Activated CD8-positive, alpha-beta memory T cell treated with anti-CD3 and anti-CD28 coated beads, Interleukin-2, amount 10 ng/mL, durations not matched to agents 7 days and 5 days (primary cell): ENCODE measurements at places on chromosomes 3 and 15.

GRCh38 chr3:32698506-32698905 is 13.5 kb downstream of the CNOT10 start:
- peaks cover 22% of the 10 kb centered on the region for H3K36me3 ChIP-seq
- H3K4me1 ChIP-seq: peaks cover 13% of the 10 kb centered on the region
- H3K27me3 ChIP-seq: no peaks in the 10 kb centered on the region
- no peak overlapping the region for H3K4me3 ChIP-seq

DNA sequence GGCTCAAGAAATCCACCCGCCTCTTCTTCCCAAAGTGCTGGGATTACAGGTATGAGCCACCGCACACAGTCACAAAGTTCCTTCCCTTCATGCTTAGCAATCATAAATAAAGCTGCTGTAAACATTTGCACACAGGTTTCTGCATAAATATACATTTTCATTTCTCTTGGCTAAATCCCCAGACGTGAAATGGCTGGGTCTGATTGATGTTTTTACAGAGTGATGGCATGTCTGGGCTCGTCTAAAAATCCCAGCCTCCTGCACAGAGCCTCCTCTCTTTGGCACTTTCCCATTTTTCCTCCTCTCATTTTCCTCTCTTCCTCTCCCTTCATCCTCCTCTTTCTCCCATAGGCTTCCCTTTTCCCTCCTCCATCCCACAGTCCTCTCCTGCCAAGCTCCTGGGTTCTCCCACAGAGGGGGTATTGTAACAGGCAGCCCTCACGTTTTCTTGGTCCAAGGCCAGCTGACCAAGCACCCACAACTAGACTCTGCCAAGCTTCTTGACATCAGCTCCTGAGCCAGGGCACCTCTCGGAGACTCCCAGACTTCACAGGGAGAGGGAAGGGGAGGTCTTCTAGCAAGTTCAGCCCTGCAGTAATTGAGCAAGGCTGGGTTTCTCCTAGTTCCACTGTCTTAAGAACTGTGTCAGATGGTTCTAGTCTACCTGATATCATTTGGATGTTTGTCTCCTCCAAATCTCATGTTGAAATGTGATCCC is 10.5 kb upstream of the PLA2G4E start:
- no peak overlapping the region for H3K27ac ChIP-seq
- no peak overlapping the region for H3K4me3 ChIP-seq
- no peak for DNase-seq
- H3K36me3 ChIP-seq: no peaks in the 10 kb centered on the region

- no peaks in the 10 kb centered on the region for H3K27me3 ChIP-seq
- no peak overlapping the region for H3K4me3 ChIP-seq
- peaks cover 74% of the 10 kb centered on the region for H3K4me1 ChIP-seq
- no peak for DNase-seq
- H3K36me3 ChIP-seq: peaks cover 2% of the 10 kb centered on the region
Observed at GRCh38 chr15:74397239-74398068, 30.0 kb upstream of the CYP11A1 start.

DNA sequence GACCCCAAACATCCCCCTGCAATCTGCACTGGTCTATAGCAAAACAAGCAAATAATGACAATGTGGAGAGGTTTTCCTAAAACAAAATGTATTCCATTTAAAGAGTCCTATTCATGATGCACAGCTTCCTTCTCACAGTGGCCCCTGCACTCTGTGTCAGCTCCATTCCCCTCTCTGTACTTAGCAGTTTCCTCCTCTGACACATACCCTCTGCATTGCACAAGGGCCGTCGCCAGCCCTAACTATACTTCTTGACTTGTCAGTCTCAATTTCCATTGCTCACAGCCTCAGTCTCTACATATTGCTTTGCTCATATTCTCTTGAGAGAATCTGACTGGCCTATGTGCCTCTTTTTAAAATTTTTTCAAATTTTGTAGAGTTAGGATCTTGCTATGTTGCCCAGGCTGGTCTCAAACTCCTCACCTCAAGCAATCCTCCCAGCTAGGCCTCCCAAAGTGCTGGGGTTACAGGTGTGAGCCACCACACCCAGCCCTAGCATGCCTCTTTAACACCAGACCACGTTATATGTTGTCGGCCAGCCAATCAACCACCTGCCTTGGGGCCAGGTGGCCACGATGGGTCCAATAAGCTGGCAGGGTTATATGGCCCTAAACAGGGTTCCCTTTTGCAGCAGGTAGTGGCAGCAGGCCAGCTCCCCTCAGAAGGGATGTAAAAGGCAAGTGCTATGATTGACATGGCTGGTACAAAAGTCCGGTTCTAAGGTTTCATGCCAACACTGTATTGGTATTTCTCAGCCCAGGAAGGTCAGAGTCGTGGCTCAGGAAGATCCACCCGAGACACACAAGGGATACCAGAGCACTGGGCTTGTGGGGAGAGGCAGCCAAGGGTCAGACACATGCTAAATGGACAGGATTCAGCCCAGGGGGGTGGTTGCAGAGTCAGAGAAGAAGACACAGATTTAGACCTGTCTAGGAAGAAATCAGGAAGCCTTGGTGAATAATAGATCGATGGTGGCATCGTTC is 59.0 kb upstream of the SMAD3 start:
- peaks cover 8% of the 10 kb centered on the region for H3K27me3 ChIP-seq
- peak; percentile 21 for DNase-seq
- peaks cover 9% of the 10 kb centered on the region for H3K4me1 ChIP-seq
- no peaks in the 10 kb centered on the region for H3K36me3 ChIP-seq

DNA sequence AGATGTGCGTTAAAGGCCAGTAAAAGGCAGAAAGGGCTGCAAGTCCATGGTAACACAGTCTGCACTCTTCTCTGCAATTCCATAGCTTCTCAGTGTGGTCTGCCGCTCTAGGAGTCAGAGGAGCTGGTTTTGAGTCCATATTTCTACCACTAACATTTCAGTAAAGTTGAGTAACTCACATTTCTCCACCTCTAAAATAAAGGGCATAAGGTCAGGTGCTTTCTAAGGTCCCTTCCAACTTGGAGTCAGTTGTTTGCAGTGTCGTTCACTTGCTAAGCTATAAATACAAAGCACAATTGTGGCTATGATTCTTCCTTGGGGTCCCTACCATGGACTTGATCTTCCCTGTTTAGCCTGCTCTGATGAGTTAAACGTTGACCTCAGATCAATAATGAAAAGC is 171.1 kb downstream of the P3H2 start:
- no peaks in the 10 kb centered on the region for H3K36me3 ChIP-seq
- H3K27me3 ChIP-seq: peaks cover 12% of the 10 kb centered on the region
- no peak overlapping the region for H3K4me3 ChIP-seq
- peaks cover 4% of the 10 kb centered on the region for H3K4me1 ChIP-seq
- H3K27ac ChIP-seq: no peak overlapping the region

DNA sequence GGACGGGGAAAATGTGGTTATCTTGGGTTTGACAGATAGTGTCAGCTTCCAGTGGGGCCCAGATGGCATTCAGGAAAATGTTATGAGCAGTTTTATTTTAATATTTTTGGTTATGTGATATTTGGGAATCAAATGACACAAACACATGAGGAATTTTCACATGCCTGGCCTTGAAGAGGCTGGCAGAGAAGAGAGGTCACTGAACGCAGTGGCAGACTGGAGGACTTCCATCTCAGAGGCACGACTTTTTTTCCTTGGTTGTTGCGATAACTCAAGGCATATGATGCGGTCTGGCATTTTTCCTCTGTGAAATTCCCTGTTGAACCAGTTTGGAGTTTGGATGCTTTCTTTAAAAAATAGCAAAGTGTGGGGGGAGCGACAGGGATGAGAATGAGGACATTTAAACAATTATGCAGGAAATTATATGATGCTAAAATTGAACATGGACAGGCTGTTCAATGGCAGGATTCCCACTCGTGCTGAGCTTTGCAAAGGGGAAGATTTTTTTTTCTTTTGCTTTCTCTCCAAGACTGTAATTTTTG is 36.9 kb upstream of the ARPP21 start:
- H3K4me1 ChIP-seq: no peaks in the 10 kb centered on the region
- H3K4me3 ChIP-seq: no peak overlapping the region
- DNase-seq: no peak
- H3K27me3 ChIP-seq: no peaks in the 10 kb centered on the region
- no peak overlapping the region for H3K27ac ChIP-seq
- no peaks in the 10 kb centered on the region for H3K36me3 ChIP-seq

- H3K4me3 ChIP-seq: no peak overlapping the region
- DNase-seq: no peak
- H3K36me3 ChIP-seq: no peaks in the 10 kb centered on the region
- H3K27ac ChIP-seq: no peak overlapping the region
- no peaks in the 10 kb centered on the region for H3K27me3 ChIP-seq
Observed at GRCh38 chr3:83321891-83322290, 1560.4 kb upstream of the GBE1 start.

- no peaks in the 10 kb centered on the region for H3K27me3 ChIP-seq
- H3K27ac ChIP-seq: no peak overlapping the region
- H3K4me1 ChIP-seq: no peaks in the 10 kb centered on the region
- H3K36me3 ChIP-seq: no peaks in the 10 kb centered on the region
Observed at GRCh38 chr3:143242101-143242500, 122.5 kb downstream of the CHST2 start.

DNA sequence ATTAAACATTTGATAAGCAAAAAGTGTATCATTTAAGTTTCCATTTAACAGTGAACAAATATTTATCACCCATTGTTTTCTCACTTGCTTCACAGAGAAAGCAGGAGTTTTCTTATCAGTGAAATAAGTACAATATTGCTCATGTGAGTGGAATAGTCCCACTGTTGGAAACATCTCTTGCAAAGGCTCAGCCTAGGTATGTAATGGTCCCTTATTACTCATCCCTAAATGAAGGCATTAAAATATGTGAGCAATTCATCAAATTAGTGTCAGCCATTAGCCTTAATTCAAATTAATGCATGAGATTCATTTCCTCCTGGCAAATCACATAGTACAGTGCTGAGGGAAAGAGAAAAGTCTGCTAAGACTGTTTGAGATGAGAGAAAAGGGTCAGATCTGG is 9.6 kb upstream of the FMN1 start:
- no peak overlapping the region for H3K4me3 ChIP-seq
- H3K4me1 ChIP-seq: peaks cover 30% of the 10 kb centered on the region
- peaks cover 18% of the 10 kb centered on the region for H3K27me3 ChIP-seq
- no peak for DNase-seq
- H3K27ac ChIP-seq: no peak overlapping the region

- no peak overlapping the region for H3K27ac ChIP-seq
- no peak for DNase-seq
- peaks cover 19% of the 10 kb centered on the region for H3K4me1 ChIP-seq
Observed at GRCh38 chr15:66919421-66919820, 146.0 kb upstream of the SMAD3 start.

- no peak overlapping the region for H3K27ac ChIP-seq
- H3K4me1 ChIP-seq: peaks cover 2% of the 10 kb centered on the region
- H3K36me3 ChIP-seq: peaks cover 23% of the 10 kb centered on the region
- no peak overlapping the region for H3K4me3 ChIP-seq
Observed at GRCh38 chr15:75145027-75145841, 56.4 kb upstream of the C15orf39 start.

DNA sequence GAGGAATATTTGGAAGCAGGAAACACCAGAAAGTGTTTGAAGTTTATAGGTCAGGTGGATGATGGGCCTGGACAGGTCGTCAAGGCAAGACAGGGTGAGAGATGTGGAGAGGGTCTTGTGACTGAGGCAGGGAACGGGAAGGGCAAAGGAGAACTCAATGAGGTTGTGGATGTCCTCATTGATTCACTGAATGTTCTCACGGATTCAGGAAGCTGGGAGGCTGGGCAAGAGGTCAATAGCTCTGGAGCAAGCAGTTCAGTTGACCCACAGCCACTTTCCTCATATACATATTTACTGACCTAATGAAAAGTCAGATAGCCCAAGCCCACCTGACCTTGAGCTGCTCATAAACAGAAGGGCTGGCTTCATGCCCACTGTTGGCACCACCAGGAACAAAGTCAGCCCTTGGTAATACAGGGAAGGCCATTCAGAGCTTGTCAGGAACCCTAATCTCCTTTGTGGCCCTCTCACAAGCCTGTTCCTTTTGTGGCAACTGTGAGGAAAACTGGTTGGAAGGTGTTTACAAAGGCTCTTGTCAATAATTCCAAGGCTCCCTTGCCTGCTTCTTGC is 31.6 kb downstream of the ARRDC4 start:
- no peaks in the 10 kb centered on the region for H3K27me3 ChIP-seq
- no peak overlapping the region for H3K4me3 ChIP-seq
- DNase-seq: no peak
- H3K36me3 ChIP-seq: no peaks in the 10 kb centered on the region

DNA sequence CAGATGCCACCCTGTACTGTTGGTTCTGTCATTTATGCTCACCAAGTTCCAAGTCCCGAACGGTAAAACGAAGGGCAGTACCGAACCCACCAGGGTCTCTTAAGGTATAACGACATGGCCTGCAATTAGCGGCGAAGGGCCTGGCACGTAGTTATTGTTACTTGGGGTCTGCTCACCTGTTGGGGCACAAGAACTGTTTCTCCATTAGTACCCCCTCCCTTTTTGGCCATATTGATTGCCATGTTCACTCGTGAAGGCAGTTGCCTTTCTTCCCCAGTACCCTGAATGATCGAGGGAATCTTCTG is 435 bp downstream of the IL17RB start:
- no peaks in the 10 kb centered on the region for H3K36me3 ChIP-seq
- peak overlapping the region; percentile 29 for H3K4me3 ChIP-seq
- peaks cover 6% of the 10 kb centered on the region for H3K4me1 ChIP-seq
- peaks cover 65% of the 10 kb centered on the region for H3K27me3 ChIP-seq

GRCh38 chr3:195352895-195353488 is 82.0 kb upstream of the XXYLT1 start:
- no peaks in the 10 kb centered on the region for H3K4me1 ChIP-seq
- no peak overlapping the region for H3K4me3 ChIP-seq
- no peak for DNase-seq
- peaks cover 36% of the 10 kb centered on the region for H3K36me3 ChIP-seq
- no peak overlapping the region for H3K27ac ChIP-seq

DNA sequence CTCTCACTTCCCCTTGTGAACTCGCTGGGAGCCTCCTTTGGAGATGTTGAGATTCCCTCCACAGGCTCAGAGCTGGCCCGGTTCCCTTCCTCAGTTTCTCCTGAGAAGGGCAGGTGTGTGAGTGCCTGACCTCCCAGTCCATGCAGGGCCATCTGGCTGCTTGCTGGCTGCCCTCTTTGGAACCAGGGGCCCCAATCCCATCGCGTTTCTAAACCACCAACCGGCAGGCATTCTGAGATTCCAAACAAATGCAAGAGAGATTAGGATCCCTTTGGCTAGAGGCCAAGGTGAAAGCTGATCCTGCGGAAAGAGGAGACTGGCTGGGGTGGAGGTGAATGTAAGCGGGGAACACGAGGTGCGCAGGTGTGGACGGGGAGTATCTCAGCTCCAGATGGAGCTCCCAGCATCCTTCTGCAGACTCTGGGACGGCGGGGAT is 2.9 kb upstream of the PRRT3 start:
- H3K27ac ChIP-seq: no peak overlapping the region
- H3K4me1 ChIP-seq: peaks cover 18% of the 10 kb centered on the region

- H3K27me3 ChIP-seq: peaks cover 6% of the 10 kb centered on the region
- H3K36me3 ChIP-seq: no peaks in the 10 kb centered on the region
- no peak overlapping the region for H3K4me3 ChIP-seq
- no peak for DNase-seq
- H3K4me1 ChIP-seq: no peaks in the 10 kb centered on the region
Observed at GRCh38 chr3:155568295-155568694, 176.6 kb downstream of the PLCH1 start.

GRCh38 chr3:137946356-137946973 is 63.5 kb upstream of the CLDN18 start:
- H3K4me3 ChIP-seq: no peak overlapping the region
- H3K27me3 ChIP-seq: no peaks in the 10 kb centered on the region
- H3K36me3 ChIP-seq: no peaks in the 10 kb centered on the region
- no peak overlapping the region for H3K27ac ChIP-seq
- peak; percentile 57 for DNase-seq
- no peaks in the 10 kb centered on the region for H3K4me1 ChIP-seq
